DMS 273 treated with DMSO at 0.1 percent for 48 hours (cell line): ENCODE measurements at places on chromosomes 3 and 15.

DNA sequence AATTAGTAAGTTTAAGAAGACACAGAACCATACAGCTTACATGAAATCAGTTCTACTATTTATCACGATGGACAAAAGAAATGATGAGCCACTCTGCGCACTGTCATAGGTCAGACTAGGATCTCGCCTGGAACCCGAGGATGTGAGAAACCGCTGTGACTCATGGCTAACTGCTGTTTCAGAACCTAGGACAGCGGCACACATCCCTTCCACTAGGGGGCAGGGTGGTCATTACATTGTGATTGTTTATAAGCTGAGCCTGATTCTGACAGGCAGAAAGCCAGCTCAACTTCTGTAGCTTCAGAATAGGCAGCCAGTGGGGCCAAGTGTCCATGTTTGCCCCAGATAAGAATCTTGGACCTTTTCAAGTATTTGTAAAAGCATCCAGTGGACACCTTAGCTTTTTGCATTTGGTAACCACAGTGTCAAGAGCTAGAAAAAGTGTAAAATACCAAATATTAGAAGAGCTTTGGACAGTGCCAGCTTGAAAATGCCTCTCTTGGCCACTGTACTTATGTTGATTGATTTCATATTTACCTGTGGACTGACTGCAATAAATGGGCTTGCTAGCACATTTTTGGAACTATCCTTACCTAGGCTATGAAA lies 115.8 kb downstream of the KBTBD8 start:
- DNase-seq = no peak

- DNase-seq = no peak
Observed at GRCh38 chr3:97884586-97885123, 62.8 kb downstream of the CRYBG3 start.

DNA sequence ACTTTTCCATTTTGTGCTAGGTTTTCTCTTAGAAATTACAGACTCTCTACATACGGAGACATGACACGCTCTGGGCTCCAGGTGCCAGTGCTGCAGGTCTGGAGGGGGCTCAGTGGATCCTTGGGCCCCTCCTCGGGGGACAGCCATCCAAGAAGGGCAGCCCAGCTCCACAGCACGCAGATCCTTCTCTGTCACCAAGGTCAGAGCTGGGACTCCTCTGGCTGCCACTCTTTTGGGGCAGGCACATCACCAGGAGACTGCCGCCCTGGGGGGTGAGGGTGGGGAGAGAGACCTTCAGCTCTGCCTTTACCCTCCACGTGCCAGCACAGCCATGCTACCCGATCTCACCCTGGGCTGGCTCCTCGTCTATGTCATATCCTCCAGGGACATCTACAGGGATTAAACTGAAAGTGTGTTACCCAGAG lies 65.6 kb downstream of the ATP10A start:
- no peak for DNase-seq

DNA sequence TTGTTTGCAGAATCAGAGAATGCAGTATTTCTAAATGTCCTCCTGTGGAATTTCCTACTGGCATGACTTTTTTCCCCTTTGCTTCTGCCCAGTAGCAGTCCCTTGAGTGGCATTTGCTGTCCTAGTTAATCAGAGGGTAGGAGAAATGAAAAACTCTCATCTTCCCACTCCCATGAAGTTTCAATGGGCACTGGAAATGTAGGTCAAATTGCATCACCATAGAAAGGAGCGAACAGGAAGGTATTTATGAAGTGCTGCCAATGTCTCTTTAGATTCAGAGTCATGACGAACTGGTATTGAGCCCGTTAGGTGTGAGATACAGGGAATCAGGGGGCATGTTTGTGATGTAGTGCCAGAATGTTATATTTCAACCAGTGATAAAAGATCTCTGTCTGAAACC lies 23.2 kb downstream of the ATXN7 start:
- no peak for DNase-seq

- DNase-seq = no peak
Observed at GRCh38 chr3:114323546-114324254, 29.9 kb downstream of the TIGIT start.

- no peak for DNase-seq
Observed at GRCh38 chr3:6753536-6753935, 107.4 kb upstream of the GRM7 start.

- no peak for DNase-seq
Observed at GRCh38 chr15:40929660-40930429, 705 bp downstream of the DLL4 start.

GRCh38 chr3:42547401-42547945 lies 34.3 kb downstream of the SEC22C start:
- peak; percentile 8 for DNase-seq

DNA sequence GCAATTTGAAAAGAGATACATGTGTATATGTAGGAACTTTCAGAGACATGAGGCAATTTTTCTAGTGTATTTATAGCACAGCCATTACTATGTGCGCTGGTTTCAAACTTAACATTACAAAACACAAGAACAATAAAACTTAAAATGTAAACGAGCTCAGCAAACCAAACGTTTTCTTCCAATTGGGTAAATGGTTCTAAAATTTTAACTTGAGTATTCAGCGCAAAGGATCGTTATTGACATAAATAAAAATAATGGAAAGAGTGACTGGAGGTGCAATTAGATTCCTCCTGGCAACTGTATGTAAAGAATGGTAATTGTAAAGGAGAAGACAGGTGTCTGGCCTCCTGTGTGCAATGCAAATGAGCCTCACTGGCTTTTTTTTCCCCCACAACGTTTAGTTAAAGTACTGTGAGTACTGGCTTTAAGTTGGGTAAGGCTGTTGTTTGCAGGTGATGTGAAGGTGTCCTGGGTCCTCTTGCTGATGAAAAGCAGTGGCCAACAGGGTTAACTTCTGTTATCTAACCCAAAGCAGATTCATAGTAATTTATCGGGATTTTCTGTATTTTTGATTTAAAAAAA lies 14.1 kb upstream of the GADL1 start:
- no peak for DNase-seq

- no peak for DNase-seq
Observed at GRCh38 chr3:72255191-72255590, 470.2 kb upstream of the PROK2 start.

- DNase-seq = no peak
Observed at GRCh38 chr3:64509206-64509605, 178.6 kb downstream of the ADAMTS9 start.
